Smooth muscle cell of bladder (primary cell): ENCODE measurements at places on chromosomes 5 and 9. TPM values are rescaled to one million over a fixed set of nuclear protein-coding genes. Genes with fewer than 3 reads are reported as not detected.

Gene N4BP3
- 0.71 and 0.83 TPM in 2 replicates for total RNA-seq

Gene KIF24
- 0.43 and 0.55 TPM in 2 replicates for total RNA-seq

Gene KIF27
- 3.8 and 5.1 TPM in 2 replicates for total RNA-seq

Gene GPR21
- 0.83 and 1.1 TPM in 2 replicates for total RNA-seq

Gene DMGDH
- total RNA-seq: 2.3 and 2.7 TPM in 2 replicates

Gene CYFIP2
- total RNA-seq: 8.1 and 8.8 TPM in 2 replicates

Gene SYK
- total RNA-seq: under 0.01 TPM in 2 replicates

Gene SV2C
- total RNA-seq: not detected in 2 replicates

Gene MYORG
- total RNA-seq: 0.43 and 0.55 TPM in 2 replicates

Gene SEPTIN8
- total RNA-seq: 44.2 and 50.6 TPM in 2 replicates

Gene PCDHGA1
- 1.1 TPM in 2 replicates for total RNA-seq

Gene NR2F1-AS1
- total RNA-seq: 45.1 and 58.0 TPM in 2 replicates

Gene ADAMTS16
- total RNA-seq: 0.14 and 0.18 TPM in 2 replicates
